ENCODE measurements at places on chromosomes 4 and X.

DNA sequence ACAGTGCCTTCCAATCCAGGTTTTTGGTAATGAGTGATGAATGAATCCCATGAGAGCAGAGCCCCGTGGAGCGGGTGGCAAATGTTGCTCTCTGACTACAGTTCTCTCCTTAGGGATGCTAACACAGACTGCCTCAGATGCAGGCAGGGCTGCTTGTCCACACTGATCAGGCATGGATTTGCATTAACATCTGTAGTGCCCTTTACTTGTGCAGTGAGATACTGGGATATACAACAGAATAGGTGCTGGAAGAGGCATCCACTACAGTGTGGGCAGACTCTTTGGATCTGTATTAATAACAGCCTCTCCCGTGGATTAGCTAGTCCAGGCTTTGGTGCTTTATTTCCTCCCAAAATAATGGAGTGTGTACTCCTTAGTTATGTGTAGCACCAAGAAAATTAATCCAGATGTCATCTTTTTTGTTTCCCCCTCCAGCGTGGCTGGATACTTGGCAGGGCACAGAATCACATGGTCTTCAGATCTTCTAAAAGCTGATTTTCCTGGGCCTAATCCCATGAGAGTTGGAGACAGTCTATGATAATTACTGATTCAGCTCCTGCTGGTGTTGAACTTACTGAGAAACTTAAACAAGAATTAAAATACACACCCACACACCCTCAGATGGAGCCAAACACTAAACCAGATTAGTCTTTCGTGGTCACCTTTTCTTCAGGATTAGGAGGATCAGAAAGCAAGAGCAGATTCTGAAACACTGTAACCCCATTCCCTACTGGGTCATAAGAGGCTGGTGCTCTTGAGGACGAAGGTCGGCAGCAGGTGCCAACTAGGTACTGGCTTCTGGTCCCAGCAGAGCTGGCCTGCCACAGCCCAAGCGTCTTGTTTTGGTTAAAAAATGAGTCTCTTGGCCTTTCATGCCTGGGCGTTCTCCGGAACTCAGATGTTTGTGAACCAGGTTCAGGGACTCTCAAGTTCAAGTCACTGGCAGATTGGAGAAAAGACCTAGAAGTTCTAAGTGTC, 23.1 kb upstream of the NAP1L5 start:
- DNase-seq = no peak

DNA sequence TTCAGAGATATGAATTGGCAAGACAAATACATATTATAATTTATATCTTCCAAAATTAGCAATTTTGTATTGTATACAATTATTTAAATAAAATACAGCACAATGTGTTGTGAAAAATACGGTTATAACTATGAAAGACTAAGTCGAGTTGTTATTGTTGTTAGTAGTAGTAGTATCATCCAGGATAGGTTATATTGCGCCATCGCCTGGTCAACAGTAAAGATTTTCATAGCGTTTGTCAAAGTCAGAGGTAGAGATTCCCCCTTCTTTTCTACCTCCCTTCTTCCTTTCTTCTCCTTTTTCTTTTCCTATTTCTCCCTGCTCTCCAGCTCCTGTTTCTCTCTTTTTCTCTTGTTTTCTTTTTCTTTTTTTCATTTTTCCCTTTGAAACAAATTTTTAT, 499.1 kb upstream of the EPHA5 start:
- DNase-seq = no peak

GRCh38 chr4:142861351-142861750, 15.2 kb upstream of the INPP4B start:
- DNase-seq = no peak

DNA sequence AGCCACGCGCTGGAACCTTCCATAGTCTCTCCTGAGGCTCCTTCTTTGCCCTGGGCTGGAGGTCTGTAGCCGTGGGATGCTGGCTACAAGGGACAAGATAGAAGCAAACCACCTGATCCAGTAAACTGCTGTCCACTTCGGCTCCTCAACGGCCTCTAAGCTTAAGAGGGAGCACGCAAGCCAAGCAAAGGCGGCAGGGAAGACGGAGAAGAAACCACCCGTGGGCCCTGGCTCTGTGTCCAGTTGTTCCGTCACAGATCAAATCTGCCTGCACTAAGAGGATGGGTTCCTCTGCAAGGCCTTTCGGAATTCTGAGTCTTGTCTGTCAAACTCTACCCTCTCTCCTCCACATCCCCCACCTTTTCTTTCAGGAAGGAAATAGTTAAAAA, 401 bp upstream of the EDNRA start:
- no peak for DNase-seq

- DNase-seq = no peak
Observed at GRCh38 chr4:79281566-79282359, 44.1 kb downstream of the NAA11 start.

DNA sequence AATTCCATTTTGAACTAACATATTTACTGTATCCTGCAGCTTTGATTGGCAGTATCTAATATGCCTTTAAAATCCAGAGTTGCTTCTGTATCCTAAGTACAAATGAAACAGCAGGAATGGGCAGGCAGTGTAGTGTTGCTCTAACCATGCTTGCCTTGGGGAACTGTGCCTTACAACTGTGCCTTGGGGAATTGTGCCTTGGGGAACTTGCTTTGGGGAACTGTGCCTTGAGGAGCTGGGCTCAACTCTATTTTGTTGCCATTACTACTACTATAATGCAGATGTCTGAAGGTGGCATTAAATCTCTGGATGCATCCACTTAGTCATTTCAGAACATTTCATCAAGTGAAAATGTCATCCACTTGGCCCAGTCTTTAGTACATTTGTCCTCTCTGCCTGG, 6.9 kb downstream of the CXCL3 start:
- DNase-seq = no peak

DNA sequence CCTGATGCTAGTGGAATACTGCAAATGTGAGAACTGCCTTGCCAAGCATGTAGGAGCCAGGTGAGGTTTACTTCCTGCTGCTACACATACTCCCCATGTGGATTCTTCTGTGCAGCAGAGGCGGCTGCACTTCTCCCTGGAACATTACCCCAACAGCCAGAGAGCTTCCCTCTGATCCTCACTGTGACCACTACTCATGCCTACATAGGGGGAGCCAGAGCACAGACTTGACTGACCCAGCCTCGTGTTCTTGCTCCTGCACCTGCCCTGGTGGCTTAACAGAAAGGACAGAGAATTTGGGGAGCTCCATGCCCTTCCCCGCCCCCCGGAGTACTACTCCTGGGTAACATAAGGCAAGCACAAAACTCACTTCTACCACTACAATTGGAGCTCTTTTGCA, 38.4 kb downstream of the UGT2A2 start:
- no peak for DNase-seq

- no peak for DNase-seq
Observed at GRCh38 chr4:73617256-73617655, 3.0 kb downstream of the RASSF6 start.

GRCh38 chr4:188550296-188550695, 411.1 kb downstream of the TRIML1 start:
- DNase-seq = no peak

- DNase-seq = peak; percentile 57
Observed at GRCh38 chr4:112145790-112146501, 692 bp downstream of the FAM241A start.

GRCh38 chrX:33721927-33722326, 410.2 kb downstream of the FAM47A start:
- DNase-seq = no peak

- DNase-seq = peak; percentile 85
Observed at GRCh38 chrX:63350941-63351616, at the start of gene SPIN4. Gene SPIN4 (minus strand): TSS chrX:63351332. CDS start chrX:63350819, 513 bp downstream.

GRCh38 chr4:47662975-47663374, 174.9 kb downstream of the CORIN start:
- DNase-seq = no peak

GRCh38 chrX:370244-370962, 16.3 kb downstream of the PPP2R3B start:
- DNase-seq = peak; percentile 68

GRCh38 chr4:76449833-76450232, 14.8 kb downstream of the SHROOM3 start:
- no peak for DNase-seq

DNA sequence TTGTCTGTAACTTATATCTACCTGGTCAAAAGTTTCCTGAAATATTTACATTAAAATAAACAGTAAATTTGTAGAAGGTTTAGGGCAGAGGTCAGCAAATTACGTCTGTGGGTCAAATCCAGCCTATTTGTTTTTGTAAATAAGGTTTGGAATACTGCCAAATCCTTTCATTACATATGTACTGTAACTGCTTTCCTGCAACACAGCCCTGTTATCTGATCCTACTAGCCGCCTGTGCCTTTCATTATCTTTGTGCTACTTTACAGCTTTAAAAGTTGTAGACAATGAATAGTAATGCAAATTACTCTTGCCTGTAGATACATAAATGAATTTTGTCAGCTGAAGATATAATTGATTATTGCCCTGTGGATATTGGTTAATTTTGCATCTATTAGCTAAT, 369.6 kb upstream of the SLC7A11 start:
- no peak for DNase-seq

- DNase-seq = no peak
Observed at GRCh38 chr4:55546506-55546755, 278 bp downstream of the CLOCK start.

DNA sequence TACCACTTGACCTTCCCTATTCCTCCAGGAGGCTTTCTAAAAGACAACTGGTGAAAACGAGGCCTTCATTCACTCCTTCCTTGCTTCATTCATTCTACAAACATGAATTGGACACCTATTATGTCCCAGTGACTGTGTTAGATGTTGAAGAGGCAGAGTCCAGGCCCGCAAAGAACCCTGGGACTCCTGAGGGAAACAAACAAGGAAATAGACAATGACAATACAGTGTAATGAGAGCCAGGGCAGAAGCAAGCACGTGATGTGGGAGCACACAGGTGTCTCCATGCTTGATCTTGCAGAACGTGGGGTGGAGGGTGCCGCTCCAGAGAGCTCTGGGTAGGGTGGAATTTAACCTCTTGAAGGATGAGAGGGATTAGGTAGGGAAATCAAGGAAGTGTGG, 137.6 kb upstream of the KLF3 start:
- no peak for DNase-seq

GRCh38 chr4:77201343-77201742, 44.3 kb downstream of the CCNG2 start:
- DNase-seq = no peak

DNA sequence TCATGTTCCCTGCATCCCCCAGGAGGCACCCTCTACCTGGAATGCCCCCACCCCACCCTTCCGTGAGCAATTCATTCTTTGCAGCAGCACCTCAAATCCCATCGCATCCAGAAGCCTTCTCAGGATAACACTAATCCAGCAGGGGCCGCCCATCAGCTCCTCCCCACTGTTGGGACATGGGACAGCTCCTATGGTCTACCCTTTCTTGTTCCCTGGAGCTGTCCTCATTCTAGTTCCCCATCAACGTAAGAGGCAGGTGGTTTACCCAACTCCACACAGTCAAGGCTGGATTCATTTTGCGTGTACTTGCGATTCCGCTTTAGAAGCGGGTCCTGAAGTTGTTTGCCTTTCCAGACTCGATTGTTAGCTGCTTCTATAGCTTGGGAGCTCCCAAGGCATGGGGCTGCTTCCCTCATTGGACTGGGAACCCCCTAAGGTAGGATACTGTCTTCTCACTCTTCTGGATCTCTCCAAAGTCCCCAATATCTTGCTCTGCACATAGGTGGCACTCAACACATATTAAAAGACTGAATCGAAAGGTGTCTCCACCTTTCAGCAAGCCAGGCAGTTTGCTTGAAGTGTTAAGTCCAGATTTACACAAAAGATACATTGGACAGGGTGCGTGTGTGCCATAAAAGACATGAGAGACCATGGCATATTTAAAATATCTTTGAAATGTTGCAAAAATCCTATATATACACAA, 942 bp upstream of the APLN start:
- DNase-seq = no peak

DNA sequence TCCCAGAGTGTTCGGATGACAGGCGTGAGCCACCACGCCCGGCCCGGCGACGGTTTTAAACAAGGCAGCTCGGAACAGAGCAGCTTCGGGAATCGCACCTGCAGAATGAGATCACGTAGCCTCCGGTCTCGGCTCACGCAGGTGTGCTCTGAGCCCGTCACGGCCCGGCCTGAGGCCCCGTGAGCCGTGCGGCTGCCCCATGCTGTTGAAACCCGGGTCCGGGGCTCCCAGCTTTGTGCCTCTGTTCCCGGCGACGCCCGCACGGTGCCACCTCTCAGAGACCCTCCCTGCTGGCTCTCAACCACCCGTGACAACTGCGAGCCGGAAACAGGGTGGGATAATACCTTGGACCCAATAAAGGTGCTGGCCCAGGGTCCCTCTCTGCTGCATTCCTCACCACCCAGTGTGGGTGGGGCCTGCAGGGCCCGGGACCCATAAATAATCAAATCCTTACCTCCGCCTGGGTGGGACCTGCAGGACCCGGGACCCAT, 13.4 kb upstream of the PLCXD1 start:
- peak; percentile 7 for DNase-seq

GRCh38 chrX:101287402-101287801, 3.7 kb downstream of the TAF7L start:
- DNase-seq = no peak

DNA sequence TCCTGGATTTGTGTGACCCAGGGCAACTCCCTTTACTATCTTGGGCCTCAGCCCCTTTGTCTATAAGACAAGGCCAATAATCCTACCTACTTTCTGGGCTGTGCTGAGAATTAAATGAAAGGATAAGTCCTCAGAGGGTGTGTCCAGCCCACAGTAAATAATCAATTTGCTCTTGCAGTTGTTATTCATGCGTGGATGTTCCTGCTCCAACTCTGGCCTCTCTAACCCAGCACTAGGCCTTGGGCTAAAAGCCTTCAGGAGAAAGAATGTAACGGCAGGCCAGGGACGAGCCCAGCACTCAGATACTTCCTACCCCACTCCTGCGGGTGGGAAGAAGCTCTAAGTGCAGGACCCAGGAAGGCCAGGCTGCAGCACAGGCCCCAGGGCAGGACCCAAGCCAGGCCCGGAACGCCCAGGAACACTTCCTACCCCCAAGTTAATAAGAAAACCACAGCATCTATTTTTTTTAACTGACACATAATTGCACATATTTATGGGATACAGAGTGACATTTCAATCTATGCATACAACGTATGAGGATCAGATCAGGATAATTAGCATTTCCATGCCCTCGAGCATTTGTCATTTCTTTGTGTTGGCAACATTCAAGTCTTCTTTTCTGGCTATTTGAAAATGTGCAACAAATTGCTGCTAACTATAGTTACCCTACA, 179.6 kb upstream of the RBPJ start:
- no peak for DNase-seq

GRCh38 chrX:20515841-20516461, 249.2 kb upstream of the RPS6KA3 start:
- no peak for DNase-seq

DNA sequence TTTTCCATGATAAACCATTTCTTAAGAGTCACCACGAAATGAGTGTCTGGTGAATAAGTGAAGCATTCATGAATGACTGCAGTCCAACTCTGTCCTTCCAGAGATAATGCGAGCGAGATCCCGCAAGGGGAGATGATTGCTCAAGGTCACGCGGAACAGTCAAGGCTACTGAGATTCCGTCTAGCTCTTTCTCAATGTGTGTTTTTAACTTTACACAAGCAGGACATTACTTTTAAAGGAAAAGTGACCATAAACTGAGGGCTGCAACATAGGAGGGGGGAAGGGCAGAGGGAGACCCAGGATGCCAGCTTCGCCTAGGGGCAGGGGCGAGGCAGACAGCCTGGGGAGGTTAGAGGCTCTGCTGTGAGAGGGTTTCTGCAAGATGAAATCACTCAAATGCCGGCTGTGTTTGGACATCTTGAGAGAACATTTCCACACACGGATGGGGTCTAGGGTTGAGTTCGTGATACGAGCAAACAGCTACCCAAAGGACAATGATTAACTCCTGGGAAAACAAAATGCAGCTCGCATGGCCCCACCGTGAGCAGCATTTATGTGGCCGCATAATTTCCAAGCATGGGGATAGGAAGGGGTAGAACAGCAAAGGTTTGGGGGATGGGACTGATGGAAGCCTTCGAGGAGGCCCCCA, 23.8 kb upstream of the CCNQ start:
- DNase-seq = no peak

Data from heart left ventricle (tissue), 16 donors.